Activated CD4-positive, alpha-beta memory T cell treated with anti-CD3 and anti-CD28 coated beads, Interleukin-2, amount 10 ng/mL, durations not matched to agents 7 days and 5 days (primary cell): ENCODE measurements at places on chromosomes 1 and 21. TPM values are rescaled to one million over a fixed set of nuclear protein-coding genes. Genes with fewer than 3 reads are reported as not detected.

The VSIG8 gene
- total RNA-seq = not detected

GRCh38 chr1:230502306-230502705, 76.2 kb upstream of the PGBD5 start:
- DNase-seq = no peak

- DNase-seq = peak; percentile 68
Observed at GRCh38 chr1:9784508-9785133, 39.1 kb downstream of the CLSTN1 start.

DNA sequence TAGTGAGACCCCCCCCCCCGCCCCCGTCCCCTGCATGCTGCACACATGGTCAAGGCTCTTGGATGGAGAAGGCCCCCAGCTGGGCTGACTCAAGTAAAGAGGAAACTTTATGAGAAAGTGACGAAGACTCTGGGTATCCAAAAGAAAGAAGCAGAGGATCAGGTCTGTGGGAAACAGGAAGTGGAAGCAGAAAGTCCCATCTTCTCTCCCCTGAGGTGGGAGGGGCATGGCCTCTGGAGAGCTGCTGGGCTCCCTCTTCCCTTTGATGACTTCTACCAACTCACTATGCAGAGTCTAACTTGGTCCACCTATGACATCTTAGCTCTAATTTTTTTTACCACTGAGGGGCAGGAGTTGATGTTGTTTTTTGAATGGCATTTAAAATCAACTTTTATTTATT, 42.7 kb upstream of the LIN9 start:
- no peak for DNase-seq

- DNase-seq = no peak
Observed at GRCh38 chr1:203127666-203128430, at the start of gene ADORA1. Gene ADORA1 (plus strand): TSS chr1:203127726. CDS start chr1:203128842, 1,116 bp downstream.
